ENCODE measurements at places on chromosomes 12 and 14.

DNA sequence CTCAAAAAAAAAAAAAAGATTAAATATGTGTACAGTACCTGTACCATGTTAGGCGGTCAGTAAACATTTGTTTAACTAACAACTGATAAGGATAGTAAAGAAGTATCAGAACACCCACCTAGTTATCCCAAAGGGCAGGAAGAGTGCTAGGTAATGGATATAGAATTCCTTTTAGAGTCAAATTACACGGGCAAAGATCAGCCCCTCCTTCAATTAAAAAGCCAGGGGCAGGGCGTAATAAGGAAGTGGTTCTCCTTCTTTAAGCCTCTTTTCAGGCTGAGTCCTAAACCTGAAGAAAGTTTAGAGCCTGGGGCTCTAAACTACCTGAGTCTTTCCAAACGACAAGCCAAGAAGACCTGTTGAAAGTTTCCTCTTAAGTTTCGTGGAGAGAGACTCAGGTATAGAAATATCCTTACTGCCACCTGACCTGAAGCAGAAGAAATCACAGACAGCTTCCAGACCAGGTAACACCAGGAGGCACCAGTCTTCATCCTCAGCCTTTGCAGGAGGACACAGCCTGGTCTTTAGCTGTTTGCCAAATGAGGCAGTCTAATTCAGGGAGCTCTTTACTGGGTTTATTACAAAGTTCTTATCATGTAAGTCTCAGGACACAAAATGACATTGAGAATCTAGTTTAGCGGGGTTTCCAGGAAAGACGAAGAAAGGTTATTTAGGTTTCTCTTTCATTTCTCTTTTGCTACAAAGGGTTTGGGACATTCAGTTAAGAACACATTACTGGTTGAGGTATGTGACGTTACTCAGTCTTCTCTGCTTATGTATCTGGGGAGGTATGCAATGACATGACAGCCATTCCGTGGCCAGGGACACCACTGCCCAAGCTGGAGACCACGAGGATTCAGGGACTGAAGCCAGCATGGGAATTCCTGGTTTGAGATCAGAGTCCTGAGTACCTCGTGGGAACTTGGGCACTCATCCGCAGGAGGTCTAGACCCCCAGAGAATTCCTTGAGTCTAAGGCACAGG, at the start of gene BCL2L14:
BCL2L14 (plus strand) TSS at position 266 of the 983 bp plus-strand sequence. CDS start 8,367 bp downstream, outside the sequence.
- DNase-seq: no peak

DNA sequence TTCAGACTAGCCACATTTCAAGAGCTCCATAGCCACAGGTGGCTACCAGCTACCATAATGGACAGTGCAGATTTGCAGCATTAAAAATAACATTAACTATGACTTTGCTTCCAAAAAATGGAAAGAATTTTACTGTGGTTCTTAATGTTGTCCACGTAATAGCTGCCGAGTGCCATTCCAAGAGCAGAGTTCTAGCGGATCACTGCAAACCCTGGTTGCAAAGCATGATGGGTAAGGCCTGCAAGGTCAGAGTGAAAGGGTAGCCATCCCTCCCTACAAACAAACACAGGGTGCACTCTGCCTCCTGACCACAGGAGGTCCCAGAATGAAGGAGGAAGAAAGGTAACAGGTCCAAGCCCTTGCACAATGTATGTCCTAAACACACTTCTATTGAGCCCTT, 157.6 kb downstream of the DPF3 start:
- no peak for DNase-seq

DNA sequence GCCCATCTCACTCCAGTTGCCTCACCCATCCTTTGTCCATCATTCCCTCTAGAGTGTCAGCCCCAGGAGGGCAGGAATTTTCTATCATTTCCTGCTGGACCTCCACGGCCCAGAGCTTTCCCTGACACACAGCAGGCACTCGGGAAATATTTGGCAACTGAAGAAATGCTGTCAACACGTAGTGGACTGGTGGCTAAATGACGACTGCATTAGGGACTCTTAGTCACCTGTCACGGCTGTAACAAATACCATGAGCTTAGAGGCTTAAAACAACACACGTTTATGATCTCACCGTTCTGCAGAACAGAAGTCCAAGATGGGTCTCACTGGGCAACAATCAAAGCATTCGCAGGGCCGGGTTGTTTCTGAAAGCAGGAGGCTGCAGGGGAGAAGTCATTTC, 91.3 kb downstream of the PHETA1 start:
- DNase-seq: no peak

GRCh38 chr12:105214670-105215375, 21.2 kb downstream of the APPL2 start:
- DNase-seq: no peak

DNA sequence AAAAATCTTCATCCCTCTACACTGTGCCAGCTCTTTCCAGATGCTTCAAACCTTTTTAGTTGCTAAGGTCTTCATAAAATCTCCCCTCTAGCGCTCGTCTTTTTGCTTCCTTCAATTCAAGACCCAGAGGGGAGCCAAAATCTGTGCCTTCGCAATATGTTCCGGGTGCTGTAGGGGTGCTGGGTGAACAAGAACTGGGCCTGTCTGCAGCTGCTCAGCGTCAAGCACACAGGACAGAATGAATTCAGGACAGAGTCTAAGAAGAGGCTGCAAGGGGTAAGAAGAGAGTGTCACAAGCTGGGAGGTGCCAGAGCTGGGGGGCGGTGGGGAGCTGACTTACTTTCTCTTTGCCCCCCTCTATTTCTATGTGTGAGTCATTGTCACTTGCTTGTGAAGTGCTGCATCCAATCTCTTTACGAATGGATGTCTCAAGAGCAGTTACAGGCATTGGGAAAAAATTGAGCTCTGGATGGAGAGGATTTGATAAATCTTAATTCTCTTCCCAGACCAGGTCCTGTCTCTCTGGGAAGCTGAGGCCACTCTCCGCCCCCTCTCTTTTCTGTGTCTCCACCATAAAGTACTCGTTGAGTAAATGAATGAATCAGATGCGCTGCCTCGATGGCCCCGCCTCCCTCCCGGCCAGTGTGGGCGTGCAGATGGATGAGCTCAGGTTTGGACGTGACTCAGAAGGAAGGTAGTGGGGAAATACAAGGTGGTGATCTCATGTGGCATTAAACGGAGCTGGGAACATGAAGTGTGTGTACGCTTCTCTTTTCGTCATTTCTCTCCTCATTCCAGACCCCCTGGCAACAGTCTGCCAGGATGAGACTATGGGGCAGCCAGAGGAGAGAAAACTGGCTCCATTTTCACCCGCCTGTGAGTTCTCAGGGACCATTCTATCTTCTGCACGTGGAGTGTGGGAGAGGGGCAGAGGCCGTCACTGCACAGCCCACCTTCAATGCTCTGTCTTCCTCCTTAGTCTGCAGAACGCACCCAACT, 91.3 kb downstream of the TSPAN9 start:
- DNase-seq: peak; percentile 69

GRCh38 chr14:61335049-61335448, 13.7 kb downstream of the PRKCH start:
- DNase-seq: no peak

- peak; percentile 71 for DNase-seq
Measured at GRCh38 chr12:75814851-75815754, 216.5 kb downstream of the PHLDA1 start.

DNA sequence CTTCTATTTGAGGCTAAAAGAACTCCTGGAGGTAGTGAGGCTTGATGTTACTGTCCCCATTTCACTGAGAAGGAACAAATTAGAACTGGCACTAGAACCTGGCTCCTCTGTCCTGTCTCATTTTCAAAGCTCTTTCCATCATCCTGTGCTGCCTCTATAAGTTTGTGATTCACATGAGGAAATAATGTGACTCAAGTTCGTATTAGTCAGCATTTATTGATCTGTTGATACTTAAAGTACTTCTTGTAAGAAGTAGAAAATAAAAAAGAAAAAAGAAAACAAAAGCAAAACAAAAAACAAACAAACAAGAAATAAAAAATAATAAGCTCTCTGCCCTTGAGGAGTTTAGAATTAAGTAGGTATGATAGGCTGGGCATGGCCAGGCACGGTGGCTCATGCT, 2.3 kb upstream of the ESPL1 start:
- no peak for DNase-seq

DNA sequence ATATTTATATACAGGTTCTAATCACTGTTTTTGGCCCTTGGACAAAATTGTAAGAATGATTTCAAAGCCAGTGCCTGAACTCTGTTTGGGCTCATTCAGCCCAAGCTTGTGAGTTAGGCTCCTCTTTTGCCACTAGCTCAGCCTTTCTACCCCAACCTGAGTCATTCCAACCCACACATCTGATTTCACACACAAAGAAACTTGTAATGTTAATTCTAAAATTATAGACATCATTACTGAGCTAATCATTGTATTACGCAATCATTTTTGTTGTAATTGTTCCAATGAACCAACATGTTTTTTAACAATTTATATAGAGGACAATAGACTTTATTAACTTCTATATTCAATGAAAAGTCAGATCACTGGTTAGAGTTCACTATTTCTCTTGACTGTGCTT, 441.1 kb downstream of the ETNK1 start:
- DNase-seq: no peak

- no peak for DNase-seq
Measured at GRCh38 chr14:94157197-94157596, 16.9 kb upstream of the PPP4R4 start.

DNA sequence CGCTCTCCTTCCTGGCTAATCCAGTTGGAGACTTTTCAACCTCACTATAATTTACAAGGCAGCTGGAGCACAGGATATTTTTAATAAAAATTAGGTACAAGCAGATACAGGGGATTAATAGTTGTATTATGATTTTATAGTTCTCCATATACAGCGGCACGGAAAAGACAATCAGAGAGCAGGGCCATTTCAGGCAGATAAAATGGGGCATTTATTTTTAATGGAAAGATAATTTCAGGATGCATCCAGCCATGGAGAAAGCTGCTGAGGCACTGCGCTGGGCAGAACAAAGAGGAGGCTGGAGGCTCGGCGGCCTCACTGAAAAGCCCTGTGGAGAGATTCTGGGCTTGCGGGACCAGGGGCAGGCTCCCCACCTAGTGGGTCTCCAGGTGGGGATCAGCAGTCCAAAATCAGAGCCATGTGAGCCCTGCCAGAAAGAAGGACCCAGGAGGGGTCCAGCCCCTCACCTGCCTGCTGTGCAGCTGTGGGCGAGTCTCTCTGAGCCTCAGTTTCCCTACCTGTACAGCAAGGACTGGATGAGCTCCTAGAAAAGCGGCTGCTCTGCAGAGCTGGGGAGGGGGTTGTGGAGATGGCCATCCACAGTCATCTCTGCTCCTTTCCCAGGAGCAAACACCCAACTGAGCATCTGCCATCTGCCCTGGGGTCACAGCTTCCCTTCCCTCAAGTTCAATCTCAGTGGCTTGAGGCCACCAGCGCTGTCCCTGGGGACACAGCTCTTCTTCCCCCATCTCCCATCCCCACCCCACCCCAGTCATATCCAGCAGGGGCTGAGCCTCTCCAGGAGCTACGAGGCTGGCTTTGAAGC, 23.9 kb upstream of the C14orf180 start:
- peak; percentile 15 for DNase-seq

DNA sequence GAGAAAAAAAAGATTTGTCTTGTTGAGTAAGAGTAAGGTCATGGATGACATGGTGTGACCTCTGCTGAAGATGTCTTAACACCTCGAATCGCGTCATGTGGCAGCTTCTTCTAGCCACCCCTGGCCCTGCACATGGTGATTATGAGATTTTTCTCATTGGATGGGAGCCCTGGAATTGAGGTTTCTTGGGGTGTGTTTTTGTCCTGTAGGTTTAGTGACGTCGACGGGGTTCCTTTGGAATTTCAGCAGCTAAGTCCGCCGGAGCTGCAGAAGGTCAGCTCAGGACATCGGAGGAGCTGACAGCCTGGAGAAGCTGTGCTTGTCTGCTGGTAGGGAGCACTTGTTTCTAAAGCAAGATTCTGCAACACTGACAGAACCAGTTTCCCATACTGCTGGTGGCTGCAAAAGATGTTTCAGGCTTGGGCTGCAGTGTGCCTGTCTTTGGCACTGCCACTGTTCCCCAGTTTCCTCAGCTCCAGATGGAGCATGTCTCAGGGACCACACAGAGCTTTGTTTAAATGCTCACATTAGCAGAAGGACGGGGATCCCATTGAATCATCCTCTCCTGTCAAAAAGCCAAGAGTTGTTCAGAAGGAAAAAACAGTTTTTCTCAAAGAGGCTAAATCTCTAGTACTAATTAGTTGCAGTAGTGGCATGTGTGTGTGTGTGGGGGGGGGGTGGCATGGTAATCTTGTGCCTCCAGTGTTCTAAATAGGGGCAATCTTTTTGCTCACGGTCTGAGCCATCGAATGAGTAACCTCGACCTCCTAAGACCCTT, 5.2 kb upstream of the FOS start:
- peak; percentile 44 for DNase-seq

DNA sequence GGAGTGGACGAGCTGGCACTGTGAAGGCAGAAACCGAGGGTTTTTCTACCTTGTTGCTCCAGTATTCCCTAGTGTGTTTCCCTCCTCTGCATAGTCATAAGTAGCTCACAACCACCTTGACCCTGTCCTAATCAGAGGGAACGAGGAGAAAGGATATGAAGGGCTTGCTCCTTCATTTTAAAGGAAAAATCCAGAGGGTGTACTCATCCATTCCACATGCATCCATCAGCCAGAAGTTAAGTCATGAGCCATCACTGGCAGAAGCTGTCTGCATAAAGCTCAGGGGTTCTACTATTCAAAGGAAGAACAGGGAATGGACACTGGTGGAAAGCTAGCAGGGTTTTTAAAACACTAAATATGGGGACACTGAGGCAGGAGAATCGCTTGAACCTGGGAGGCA, 84.3 kb upstream of the FOXN3 start:
- DNase-seq: no peak

- DNase-seq: no peak
Measured at GRCh38 chr14:99687284-99688209, 3.4 kb downstream of the CYP46A1 start.

- DNase-seq: no peak
Measured at GRCh38 chr12:16520328-16520727, 85.6 kb downstream of the LMO3 start.

DNA sequence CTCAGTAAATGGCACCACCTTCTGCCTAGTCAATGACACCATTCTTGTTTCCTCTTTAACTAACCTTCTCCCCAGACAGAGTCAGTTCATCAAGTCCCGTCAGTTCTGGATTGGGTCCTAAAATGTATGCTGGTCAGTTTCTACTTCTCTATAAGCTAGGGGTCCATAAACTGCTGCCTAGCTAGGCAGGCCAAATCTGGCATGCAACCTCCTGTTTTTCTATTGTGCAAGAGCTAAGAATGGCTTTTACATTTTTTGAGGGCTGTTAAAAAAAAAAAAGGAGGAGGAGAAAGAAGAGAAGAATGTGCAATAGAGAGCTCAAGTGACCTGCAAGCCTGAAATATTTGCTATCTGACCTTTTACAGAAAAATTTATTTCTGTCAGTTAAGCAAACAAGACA, 6.4 kb upstream of the TMED10 start:
- DNase-seq: no peak

DNA sequence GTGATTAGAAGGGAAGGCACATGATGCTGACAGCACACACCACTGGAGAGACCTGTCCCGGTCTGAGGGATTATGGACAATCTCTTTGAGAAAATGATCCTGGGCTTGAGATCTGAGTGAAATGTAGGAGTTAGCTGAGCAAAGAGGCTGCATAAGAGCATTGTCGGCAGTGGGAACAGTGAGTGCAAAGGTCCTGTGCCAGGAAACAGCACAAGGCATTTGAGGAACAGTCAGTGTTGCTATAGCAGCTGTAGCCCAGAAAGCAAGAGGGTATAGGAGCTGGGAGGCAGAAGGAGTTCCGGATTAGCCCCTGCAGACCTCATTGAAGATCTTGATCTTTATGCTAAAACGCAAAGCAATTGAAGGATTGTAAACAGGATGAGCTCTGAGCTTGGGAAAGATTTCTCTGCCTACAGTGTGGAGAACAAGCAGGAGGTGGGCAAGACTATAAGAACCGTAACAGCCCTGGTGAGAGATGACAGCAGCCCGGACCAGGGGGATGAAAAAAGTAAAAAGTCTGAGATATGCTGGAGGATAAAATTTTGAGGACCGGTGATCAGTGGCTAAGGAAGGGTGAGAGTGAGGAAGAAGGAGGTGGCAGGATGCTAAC, 28.5 kb downstream of the CFL2 start:
- DNase-seq: no peak
